ENCODE measurements at places on chromosomes 12 and 14. TPM values are rescaled to one million over a fixed set of nuclear protein-coding genes. Genes with fewer than 3 reads are reported as not detected.

The ABHD12B gene
- total RNA-seq, result not detected

The NOS1 gene
- total RNA-seq, result not detected

The C14orf132 gene
- total RNA-seq, result 7.6 TPM

The DDX54 gene
- total RNA-seq, result 90.0 TPM

The OR4E2 gene
- not detected for total RNA-seq

DNA sequence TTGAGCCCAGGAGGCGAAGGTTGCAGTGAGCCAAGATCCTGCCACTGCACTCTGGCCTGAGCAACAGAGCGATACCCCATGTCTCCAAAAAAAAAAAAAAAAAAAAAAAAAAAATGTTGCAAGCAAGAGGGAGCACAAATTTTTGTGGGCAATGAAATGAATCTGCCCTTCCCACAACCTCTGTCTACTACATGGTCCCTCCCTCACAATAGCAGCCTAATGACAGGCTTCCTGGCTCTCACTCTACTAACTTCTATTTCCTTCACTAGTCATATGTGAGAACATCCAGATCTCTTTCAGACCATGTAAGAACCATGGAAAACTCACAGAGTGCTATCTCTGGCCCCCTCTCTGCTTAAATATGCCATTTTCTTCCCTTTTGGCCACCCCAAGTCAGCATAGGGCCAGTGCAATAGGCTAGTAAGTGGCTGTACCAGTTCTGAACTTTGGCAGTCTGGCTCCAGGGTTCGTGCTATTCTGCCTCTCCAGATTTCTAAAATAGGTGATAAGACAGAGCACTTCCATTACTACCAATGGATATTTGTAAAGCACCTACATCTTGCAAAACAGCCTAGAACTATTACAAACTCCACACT, 7.1 kb downstream of the OSBPL8 start:
- H3K36me3 ChIP-seq, result no peaks in the 10 kb centered on the region
- peaks cover 26% of the 10 kb centered on the region for H3K4me1 ChIP-seq
- no peak overlapping the region for H3K27ac ChIP-seq
- no peak overlapping the region for H3K4me3 ChIP-seq
- DNase-seq, result no peak
- no peaks in the 10 kb centered on the region for H3K27me3 ChIP-seq

DNA sequence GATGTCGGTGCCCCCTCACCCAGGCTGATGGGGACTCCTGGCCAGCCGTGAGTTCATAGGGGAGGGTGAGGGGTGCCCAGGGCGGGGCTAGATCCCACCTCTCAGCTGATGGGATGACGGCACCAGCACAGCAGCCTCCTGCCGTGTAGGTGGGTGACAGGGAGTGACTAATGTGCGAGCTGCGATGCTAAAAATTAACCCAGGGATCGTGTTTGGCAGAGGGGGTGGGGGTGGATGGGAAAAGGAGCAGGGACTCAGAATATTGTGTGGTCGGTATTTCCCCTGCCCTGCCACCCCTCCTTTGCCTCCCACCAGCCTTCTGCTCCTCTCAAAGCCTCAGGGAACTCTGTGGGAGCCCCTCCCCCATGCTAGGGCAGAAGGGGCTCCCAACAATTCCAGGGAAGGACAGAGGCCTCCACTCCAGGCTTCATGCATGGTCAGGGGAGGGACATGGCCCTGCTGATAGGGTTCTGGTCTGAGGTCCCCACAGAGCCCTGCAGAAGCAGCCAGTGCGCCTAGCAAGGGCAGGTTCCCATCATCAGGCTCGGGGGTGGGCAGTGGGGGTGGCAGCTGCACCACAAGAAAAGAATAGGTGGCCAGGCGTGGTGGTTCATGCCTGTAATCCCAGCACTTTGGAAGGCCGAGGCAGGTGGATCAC, 12.5 kb downstream of the TAMALIN start:
- no peak overlapping the region for H3K4me3 ChIP-seq
- H3K27me3 ChIP-seq, result no peaks in the 10 kb centered on the region
- peaks cover 9% of the 10 kb centered on the region for H3K36me3 ChIP-seq
- no peak overlapping the region for H3K27ac ChIP-seq
- H3K4me1 ChIP-seq, result peaks cover 19% of the 10 kb centered on the region
- DNase-seq, result no peak

The PTPRQ gene
- not detected for total RNA-seq

- H3K27ac ChIP-seq, result no peak overlapping the region
- DNase-seq, result no peak
- no peak overlapping the region for H3K4me3 ChIP-seq
- H3K4me1 ChIP-seq, result no peaks in the 10 kb centered on the region
Observed at GRCh38 chr14:81831128-81831820, 297.6 kb upstream of the SEL1L start.

DNA sequence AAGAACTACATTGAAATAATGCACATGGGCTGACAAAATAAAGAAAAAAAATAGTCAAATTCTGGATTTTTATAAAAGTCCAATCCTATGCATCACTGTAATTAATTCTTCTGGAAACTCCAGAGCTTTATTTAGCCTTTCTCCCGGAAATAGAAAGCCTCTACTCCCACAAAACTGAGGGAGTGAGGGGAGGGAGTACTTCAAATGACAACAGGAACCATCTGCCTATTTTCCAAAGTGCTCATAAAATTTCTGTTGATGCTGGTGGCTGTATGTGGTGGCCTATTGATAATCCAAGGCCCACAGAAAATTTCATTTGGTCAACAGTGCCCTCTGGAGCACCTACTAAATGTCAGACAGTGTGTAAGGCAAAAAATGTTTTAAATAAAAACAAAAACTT, 64.6 kb downstream of the KIF21A start:
- no peaks in the 10 kb centered on the region for H3K4me1 ChIP-seq
- no peak for DNase-seq
- H3K36me3 ChIP-seq, result no peaks in the 10 kb centered on the region
- H3K27me3 ChIP-seq, result no peaks in the 10 kb centered on the region
- H3K4me3 ChIP-seq, result no peak overlapping the region

- H3K27me3 ChIP-seq, result no peaks in the 10 kb centered on the region
- H3K27ac ChIP-seq, result peak overlapping the region; percentile 44
- peaks cover 29% of the 10 kb centered on the region for H3K4me1 ChIP-seq
- peak overlapping the region; percentile 83 for H3K4me3 ChIP-seq
- peak; percentile 9 for DNase-seq
Observed at GRCh38 chr14:61764342-61765122, 2.3 kb downstream of the SNAPC1 start.

GRCh38 chr12:130192642-130193345, 30.5 kb downstream of the FZD10 start:
- H3K27me3 ChIP-seq, result no peaks in the 10 kb centered on the region
- no peaks in the 10 kb centered on the region for H3K36me3 ChIP-seq
- H3K4me3 ChIP-seq, result no peak overlapping the region

- H3K4me1 ChIP-seq, result peaks cover 8% of the 10 kb centered on the region
- H3K4me3 ChIP-seq, result peak overlapping the region; percentile 73
- H3K27ac ChIP-seq, result peak overlapping the region; percentile 61
- no peaks in the 10 kb centered on the region for H3K27me3 ChIP-seq
Observed at GRCh38 chr14:53151523-53152183, 1.5 kb downstream of the DDHD1 start.

The P2RX7 gene
- total RNA-seq, result 5.1 TPM

The IL23A gene
- not detected for total RNA-seq

DNA sequence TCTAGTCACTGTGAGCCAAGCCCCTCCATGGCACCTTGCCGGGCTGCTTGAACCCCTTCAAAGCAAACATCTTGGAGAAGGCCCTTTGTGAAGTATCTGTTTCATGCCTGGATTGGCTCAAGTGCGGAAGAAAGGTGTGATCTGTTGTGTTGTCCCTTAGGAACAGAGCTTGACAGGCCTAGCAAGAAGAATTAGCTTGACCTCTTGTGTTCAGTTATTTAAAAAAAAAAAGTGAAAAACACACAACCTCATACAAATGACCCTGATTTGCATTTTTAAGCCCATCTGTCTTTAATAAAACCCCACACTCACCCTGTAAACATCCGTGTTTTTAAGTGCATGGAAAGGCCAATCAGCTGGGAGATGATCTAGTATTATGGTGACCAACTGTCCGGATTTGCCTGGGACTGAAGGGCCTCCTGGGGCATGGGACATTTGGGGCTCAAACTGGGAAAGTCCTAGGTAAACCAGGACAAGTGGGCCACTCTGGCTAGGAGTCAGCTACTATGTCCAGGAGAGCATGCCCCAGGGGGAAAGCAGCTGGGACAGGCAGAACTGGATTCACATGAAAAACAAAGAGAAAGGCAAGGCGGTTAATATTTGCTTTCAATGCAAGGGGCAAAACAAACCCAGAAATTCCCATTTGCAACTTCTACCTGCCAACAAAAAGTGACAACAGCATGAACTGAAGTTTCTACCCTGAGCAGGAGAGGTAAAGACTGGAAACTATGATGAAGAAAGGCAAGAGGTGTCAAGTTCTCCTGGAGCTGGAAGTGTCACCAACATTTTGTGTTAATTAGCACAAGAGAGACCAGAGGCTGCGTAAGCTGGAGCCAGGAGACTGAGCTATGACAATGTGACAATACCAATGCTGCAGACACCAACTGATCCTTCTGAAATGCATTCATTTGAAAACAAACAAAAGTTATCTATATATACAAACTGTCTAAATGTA, 78.6 kb downstream of the CLMN start:
- DNase-seq, result no peak
- H3K27ac ChIP-seq, result no peak overlapping the region
- no peaks in the 10 kb centered on the region for H3K27me3 ChIP-seq
- H3K4me1 ChIP-seq, result no peaks in the 10 kb centered on the region
- H3K36me3 ChIP-seq, result no peaks in the 10 kb centered on the region

DNA sequence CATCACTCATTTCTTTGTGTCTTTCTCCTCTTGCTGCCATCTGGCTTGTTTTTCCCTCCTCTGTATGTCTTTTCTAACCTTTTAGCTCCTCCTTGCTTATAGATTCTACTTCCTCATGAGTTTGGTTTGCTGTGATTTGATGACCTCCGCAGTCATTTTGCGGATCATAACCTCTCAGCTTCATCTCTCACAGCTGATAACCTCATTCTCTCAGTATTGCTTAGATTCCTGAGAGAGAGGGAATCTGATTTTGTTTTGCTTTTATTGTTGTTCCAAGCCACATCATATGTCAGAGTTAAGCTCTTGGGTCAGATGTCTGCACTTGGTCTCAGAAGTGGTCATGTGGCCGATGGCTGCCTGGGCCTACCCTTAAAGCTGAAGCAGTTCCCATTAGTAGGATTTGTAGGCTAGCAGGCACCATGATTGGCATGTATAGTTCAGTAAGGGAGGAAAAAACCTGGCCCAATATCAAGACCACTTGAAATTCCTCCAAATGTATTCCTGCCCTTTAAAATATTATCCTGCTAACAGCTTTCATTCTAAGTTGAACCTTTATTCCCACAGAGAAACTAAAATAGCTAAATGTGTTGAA, 13.5 kb downstream of the ZNF664 start:
- no peak overlapping the region for H3K4me3 ChIP-seq
- peaks cover 9% of the 10 kb centered on the region for H3K36me3 ChIP-seq
- H3K4me1 ChIP-seq, result peaks cover 12% of the 10 kb centered on the region

DNA sequence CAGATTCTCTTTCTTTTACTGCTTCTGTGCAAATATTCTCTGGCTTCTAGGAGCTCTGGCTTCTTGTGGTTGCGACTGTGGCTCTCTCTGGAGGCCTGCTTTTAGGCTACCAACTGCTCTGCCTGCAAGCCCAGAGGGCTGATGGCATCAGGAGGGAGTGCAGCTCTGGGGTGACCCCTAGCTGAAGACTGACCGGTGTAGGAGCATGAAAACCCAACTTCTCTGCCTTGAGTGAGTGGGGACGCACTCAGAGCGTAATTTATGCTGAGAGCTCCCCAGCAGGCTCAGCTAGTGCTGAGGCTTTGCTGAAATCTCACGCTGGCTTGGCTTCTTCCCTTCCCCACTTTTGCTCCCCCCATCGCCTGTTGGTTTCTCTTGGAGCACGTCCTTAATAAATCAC, 29.9 kb upstream of the RBM19 start:
- H3K4me3 ChIP-seq, result no peak overlapping the region
- H3K4me1 ChIP-seq, result no peaks in the 10 kb centered on the region
- no peak overlapping the region for H3K27ac ChIP-seq
- H3K36me3 ChIP-seq, result no peaks in the 10 kb centered on the region
- no peaks in the 10 kb centered on the region for H3K27me3 ChIP-seq

DNA sequence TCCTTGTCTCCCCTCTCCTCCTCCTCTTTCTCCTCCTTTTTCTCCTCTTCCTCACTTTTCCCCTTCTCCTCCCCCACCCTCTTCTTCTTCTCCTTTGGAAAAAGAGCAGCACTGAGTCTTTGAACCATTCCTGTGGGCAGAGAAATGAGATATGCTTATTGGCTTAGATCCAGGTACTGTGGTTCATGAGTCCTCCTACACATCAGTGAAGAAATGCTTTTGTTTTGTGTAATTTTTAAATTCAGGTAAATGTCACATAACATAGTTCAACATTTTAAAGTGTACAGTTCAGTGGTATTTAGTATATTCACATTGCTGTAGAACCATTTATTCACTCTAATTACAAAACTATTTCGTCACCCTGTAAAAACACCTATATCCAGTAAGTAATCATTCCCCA, 402.1 kb downstream of the AACS start:
- no peak overlapping the region for H3K27ac ChIP-seq
- no peaks in the 10 kb centered on the region for H3K27me3 ChIP-seq
- no peaks in the 10 kb centered on the region for H3K4me1 ChIP-seq
- no peak overlapping the region for H3K4me3 ChIP-seq

The TBC1D30 gene
- total RNA-seq, result 7.4 TPM

DNA sequence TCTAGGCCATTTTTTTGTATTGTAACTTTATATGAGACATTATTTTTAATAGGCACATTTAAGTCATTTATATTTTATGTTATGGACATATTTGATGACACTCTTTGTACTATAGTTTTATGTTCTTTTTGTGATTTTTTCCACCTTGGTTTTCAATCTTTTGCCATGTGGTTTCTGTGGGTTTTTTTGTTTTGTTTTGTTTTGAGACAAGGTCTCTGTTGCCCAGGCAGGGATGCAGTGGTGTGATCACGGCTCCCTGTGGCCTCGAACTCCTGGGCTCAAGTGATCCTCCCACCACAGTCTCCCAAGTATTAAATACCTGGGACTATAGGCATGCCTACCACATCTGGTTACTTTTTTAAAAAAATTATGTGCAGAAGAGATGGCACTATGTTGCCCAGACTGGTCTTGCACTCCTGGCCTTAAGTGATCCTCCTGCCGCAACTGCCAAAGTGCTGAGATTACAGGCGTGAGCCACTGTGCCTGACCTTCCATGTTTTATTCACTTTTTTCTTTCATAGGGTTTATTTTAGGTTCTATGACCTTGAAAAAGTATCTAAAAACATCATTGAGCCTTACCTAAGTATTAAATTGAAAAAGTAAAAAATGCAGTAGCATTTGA, 16.3 kb downstream of the MSRB3 start:
- no peak overlapping the region for H3K4me3 ChIP-seq
- H3K4me1 ChIP-seq, result no peaks in the 10 kb centered on the region
- no peak for DNase-seq
- H3K27ac ChIP-seq, result no peak overlapping the region

DNA sequence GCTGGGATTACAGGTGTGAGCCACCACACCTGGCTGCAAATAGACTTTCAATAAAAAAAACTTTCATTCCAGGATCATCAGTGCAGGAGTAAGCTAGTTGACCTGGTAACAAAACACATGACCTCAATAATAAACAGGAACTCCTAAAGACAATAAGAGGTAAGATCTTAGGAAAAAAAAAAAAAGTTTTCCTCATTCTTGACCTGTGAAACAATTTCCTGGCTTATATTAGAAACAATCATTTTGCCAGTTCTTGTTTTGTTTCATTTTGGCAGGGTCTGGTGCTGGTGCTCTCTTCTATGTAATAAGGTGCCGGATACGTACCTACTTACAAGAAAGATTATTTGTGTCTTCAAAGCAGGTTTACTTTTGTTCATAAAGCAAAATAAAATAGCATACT, 90.6 kb upstream of the AMN1 start:
- H3K4me3 ChIP-seq, result no peak overlapping the region
- H3K27ac ChIP-seq, result peak overlapping the region; percentile 83
- DNase-seq, result peak; percentile 71
- peaks cover 15% of the 10 kb centered on the region for H3K4me1 ChIP-seq
- H3K36me3 ChIP-seq, result no peaks in the 10 kb centered on the region

The PTPRB gene
- 151 TPM for total RNA-seq

The GPR84 gene
- not detected for total RNA-seq

The GALNT16 gene
- total RNA-seq, result 0.49 TPM
